ENCODE measurements at places on chromosomes 11 and 22. TPM values are rescaled to one million over a fixed set of nuclear protein-coding genes. Genes with fewer than 3 reads are reported as not detected.

- DNase-seq = no peak
Observed at GRCh38 chr22:29750559-29751538, 16.0 kb downstream of the ZMAT5 start.

GRCh38 chr11:72084076-72084475 lies 3.4 kb downstream of the LRRC51 start:
- no peak for DNase-seq

- DNase-seq = no peak
Observed at GRCh38 chr11:68266936-68267880, 4.6 kb downstream of the C11orf24 start.

- DNase-seq = no peak
Observed at GRCh38 chr11:128738942-128739341, 45.1 kb downstream of the FLI1 start.

DNA sequence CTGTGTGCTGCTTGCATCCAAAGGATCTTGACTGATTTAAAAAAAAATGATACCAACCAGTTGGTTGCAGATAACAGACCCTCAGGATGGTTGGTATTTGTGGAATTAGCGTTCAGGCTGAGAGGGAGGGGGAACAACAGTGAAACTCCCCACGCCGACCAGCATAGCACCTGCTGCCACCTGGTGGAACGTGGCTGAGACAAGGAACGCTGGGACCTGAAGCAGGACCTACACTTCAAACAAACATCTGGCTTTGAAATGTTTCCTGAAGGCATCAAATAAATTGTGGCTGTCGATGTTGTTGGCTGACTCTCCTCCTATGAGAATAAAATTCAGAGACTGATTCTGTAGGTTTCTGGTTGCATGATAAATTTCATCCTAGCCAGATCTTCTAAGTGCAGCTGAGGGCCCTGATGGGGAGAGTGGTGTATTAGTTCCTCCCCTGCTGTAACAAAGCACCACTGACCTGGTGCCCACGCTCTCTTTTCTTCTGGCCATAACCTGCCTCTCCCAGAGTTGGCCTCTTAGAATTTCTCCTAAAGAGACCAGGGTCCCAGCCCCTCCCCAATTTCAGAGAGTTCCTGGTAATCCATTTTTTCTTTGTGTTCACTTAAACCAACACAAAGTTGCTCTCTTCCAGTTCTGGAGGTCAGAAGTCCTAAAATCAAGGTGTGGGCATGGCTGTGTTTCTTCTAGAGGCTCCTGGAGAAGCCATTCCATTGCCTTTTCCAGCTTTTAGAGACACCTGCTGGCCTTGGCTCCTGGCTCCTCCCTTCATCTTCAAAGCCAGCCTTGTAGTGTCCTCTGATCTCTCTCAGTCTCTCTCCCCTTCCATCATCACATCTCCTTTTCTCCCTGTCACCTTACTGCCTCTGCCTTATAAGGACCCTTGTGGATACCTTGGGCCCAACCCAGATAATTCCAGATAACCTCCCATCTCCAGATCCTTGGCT lies 17.3 kb downstream of the APOL2 start:
- no peak for DNase-seq

DNA sequence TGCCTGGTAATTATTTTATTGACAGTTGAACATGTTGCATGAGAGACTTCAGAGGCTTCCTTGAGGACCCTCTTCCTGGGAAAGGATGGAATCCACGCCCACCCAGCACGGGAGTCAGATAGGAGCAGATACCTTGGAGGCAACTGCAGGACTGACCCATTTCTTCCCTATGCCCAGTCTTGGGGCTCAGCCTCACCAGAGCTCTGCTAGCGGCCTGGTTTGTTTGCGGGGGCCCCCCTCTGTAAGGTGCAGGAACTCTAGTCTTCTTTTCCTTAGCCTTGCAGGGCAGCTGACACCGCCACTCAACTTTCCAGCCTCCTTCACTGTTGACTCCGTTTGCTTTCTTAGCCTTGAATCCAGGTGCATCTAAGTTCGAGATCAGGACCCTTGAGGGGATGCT lies 1032.8 kb downstream of the BRD1 start:
- DNase-seq = no peak

DNA sequence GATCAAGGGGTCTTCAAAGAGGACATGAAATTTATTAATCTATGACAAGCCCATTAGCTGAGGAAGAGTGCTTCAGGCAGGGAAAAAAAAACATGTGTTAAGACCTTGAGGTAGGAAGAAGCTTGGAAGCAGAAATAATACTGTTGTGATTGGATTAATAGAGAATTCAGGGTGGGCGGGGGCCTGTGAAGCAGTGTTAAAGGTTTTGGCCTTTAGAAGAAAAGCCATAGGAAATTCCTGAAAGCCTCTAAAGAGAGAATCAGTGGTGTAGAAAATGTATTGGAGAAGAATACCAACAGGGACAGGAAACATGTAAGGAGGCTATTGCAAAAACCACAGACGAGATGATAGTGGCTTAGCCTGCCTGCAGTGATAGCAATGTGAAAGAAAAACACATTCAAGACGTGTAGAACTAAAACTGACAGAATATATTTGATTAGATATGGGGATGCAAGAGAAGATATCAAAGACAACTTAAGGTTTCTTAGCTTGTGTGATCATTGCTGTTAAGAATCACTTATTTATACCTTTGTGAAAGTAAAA lies 404.4 kb upstream of the ANO3 start:
- DNase-seq = no peak

GRCh38 chr22:16953206-16954059 lies 54.6 kb downstream of the GAB4 start:
- DNase-seq = no peak

- DNase-seq = no peak
Observed at GRCh38 chr11:81092522-81092921, 1641.1 kb downstream of the FAM181B start.

DNA sequence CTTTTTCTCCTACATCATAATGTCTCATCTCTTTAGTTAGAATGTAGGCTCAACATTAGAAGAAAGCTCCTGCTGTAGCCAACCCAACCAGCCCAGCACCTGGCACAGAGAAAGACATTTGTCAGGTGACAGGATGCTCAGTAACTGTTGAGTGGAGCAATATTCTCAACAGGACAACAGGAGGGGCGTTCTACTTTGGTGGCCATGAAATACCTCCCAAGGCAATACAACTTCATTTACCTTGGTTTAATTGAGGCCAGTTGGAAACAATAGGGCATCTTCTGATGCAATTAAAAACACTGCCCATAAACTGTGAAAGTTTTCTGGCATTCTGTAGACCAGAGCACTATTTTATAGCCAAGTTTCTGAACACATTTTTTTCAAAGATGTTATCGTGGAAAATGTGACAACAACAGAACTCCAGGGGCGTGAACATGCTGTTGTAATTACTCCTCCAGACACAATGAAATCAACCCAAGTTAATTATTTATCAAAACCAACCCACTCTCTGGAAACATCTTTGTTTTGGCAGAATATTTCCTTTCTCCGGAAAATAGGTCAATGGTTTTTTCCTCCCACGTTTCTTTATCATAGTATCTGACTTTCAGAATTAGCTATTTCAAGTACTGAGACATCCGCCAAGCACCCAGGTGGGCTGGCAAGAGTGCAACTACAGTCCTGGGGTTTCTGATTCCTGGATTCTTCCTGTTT lies 538.1 kb downstream of the SOX6 start:
- no peak for DNase-seq

- DNase-seq = no peak
Observed at GRCh38 chr22:47847131-47847890, 1084.9 kb downstream of the TBC1D22A start.

GRCh38 chr11:65279741-65280440 lies 18.1 kb downstream of the POLA2 start:
- peak; percentile 75 for DNase-seq

DNA sequence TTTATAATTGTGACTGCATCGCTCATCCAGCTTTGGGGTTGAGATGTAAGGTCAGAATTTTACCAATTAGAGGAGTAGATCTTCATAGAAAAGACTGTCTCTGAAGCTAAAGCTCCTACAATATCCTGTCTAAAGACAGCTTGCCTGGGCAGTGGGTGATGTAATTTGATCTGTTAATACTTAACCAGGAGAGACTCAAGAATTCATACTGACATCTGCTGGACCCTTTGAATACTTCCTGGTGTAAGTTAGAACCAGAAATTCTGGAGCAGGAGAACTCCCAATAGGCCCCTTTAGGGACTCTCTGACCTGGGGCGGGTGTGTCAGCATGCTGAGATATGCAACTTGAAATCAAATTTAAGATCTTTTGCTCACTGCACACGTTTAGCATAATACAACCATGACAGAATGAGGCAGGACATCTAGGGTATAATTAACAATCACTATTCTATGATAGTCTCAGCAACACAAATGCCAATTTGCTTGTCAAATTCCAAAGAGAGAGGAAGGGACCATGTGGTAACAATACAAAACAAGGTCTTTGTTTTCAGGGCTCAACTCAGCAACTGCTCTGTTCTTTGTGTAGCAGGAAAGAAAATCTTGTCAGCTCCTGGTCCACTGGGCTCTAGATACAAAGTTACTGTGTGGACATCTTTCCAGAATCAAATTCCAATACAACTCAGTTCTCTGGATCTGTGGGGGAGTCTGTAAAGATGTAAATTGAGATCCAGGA lies 143.9 kb downstream of the INSC start:
- no peak for DNase-seq

- DNase-seq = no peak
Observed at GRCh38 chr11:125807909-125808308, 20.0 kb downstream of the PATE3 start.

FAM181B gene
- total RNA-seq = 0.05 TPM

PLAAT2 gene
- not detected for total RNA-seq

OR8H2 gene
- total RNA-seq = not detected

MS4A7 gene
- total RNA-seq = not detected

OR6T1 gene
- not detected for total RNA-seq

FAM180B gene
- not detected for total RNA-seq

Measured in glomerular endothelial cell (primary cell).